ENCODE measurements at places on chromosomes 3 and 15.

GRCh38 chr3:181707980-181708379, 3.7 kb upstream of the SOX2 start:
- DNase-seq = no peak

GRCh38 chr3:49054344-49054862, 25.2 kb upstream of the IMPDH2 start:
- DNase-seq = no peak

- DNase-seq = no peak
Measured at GRCh38 chr3:136456196-136456595, 206.1 kb downstream of the PCCB start.

DNA sequence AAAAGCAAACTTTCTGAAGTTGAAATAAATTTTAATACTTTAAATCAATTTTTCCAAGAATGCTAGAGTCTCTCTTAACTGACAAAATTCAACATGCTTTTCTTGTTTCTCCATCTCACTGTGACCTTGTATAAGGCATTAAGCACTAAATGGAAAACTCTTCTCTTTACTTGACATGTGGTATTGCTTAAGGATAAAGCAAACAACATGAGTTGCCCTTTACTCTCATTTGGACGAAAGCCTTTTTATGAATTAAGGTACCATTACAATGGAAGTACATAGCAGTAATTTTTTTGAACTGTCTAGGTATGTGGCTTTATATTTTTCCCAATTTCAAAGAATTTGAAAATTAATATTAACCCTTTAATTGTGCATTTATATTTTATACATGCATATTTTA, 1.4 kb downstream of the STRIT1 start:
- DNase-seq = no peak

GRCh38 chr3:127990051-127990450, 62.2 kb upstream of the SEC61A1 start:
- DNase-seq = no peak
